Choroid plexus epithelial cell (primary cell): ENCODE measurements at places on chromosomes 11 and 22.

- DNase-seq, result no peak
Observed at GRCh38 chr11:125489166-125489565, 6.9 kb downstream of the FEZ1 start.

- DNase-seq, result peak; percentile 13
Observed at GRCh38 chr11:73206801-73207200, 11.3 kb upstream of the P2RY2 start.

GRCh38 chr11:121443688-121444275 is 8.3 kb upstream of the SORL1 start:
- DNase-seq, result no peak

DNA sequence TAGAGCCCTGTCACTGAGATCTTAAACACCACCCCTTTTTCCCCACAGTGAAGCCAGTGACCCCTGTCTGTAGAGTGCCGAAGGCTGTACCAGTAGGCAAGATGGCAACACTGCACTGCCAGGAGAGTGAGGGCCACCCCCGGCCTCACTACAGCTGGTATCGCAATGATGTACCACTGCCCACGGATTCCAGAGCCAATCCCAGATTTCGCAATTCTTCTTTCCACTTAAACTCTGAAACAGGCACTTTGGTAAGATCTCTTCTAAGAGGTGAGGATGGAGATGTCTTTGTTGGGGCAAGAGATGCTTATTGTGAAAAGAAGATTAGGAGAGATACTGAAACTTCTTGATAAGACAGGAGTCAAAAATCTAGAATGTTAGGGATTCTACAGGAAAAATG is 75.9 kb downstream of the JAM3 start:
- no peak for DNase-seq

DNA sequence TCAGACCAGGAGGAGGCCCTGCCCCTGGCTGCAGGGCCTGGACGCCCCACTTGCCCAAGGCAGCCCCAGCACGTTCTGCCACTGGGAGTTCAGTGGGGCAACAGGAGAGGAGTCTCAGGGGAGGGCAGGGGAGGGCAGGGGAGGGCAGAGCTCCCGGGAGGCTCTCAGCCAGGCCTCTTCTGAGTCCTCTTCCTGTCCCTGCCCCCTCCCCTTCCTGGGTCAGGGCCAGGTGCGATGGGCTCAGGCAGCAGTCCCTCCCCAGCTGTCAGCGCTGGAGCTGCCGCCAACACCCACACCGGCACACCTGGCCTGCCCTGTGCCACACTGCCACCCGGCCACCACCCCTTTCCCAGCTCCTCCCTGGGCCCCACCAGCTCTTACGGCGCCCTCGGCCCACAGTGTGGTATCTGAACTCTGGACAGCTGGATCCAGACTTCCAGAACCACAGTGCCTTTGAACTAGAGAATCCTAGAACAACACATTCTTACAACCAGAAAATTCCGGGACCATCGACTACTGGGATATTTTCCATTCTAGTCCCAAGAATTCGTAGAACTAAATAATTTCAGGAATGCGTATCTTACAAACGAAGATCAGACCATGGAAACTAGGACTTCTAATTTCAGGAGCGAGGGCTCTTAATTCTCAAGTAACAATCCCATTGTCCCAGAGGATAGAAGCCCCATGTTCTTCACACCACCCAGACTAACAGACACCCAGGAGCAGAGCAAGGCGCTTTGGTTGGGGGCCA is 21.8 kb downstream of the RPL3 start:
- DNase-seq, result no peak

GRCh38 chr11:46533396-46534100 is 60.3 kb downstream of the AMBRA1 start:
- no peak for DNase-seq

DNA sequence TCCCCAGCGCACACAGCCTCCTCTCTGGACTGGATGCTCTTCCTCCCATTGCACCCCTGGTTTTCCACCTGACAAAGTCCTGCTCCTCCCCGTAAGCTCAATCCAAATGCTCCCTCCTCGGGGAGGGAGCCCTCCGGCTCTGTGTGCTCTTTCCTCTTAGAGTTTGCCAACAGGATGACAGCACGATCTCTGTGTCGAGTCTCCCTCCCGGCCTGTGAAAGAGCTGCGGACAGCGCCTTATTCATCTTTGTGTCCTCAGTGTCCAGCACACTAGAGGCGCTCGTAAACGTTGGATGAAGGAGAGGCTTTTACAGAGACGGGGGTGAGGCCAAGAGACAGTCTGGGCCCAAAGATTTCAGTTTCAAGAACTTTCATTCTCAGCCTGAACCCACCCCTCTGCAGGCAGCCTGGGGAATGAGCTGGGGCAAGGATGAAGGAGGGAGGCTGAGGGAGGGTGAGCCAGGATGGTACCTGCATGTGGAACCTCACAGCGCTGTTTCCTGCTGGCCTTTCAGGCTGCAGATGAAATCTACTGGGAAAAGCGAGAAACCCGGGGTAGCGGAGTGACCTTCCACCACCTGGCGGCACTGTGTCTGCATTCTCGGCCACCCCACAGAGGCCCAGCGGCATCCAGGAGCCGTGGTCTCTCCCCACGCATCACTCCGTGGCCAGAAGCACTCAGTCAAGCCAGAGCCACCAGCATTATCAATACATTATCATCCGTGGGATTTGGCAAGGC is 8.5 kb upstream of the TMPRSS4 start:
- DNase-seq, result no peak

GRCh38 chr11:2168286-2169004 is 3.2 kb downstream of the TH start:
- DNase-seq, result no peak

DNA sequence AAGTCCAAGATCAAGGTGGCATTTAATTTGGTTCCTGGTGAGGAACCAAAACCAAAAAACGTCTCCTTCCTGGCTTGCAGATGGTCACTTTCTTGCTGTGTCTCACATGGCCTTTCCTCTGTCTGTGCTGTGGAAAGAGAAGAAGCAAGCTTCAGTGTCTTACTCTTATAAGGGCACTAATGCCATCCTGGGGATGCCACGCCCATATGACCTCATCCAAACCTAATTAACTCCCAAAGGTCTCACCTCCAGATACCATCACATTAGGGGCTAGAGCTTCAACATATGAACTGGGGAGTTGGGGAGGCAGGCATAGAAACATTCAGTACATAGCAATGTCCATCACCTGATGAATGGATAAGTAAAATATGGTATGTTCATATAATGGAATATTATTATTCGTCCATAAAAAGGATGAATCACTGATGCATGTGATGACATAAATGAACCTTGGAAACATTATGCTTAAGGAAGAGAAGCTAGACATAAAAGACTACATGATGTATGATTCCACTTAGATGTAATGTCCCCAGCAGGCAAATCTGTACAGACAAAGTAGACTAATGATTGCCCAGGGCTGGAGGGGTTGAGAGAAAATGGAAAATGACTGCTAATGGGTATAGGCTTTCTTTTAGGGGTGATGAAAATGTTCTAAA is 78.6 kb upstream of the B3GNT6 start:
- no peak for DNase-seq

DNA sequence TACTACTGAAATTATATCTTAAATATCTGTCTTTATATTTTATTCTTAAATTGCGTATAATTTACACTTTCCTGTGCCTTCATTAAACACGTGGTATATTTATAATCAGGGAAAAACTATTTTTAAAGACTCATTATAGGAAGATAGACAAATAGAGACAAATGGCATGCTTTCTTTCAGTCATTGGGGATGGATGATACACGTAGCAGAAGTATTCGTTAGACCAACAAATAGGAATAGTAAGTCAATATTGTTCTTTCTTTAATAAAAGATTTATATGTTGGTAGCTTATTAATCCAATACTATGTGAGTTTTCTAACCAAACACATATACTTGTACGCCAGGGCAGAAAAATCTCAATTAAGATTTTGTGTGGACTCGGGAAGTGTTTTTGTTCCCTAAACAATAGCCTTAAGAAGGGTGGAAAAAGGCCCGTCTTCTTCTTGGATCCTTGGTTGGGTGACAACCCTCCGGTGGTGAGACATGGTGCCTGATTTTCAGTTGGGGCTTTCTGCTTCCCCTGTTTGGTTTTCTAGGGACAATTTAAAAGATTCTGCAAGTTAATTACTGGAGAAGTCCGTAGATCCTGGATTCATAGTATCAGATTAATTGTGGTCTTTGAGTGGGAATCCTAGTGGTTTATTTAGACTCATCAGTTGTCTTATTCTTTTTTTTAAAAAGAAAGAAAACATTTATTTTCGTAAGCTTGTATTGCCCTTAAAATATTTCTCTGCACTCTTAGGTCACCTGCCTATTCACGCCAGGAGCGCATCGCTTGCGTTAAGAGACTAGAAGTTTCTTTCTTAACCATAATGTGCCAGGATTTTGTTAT is 83.5 kb upstream of the WNT7B start:
- DNase-seq, result no peak

DNA sequence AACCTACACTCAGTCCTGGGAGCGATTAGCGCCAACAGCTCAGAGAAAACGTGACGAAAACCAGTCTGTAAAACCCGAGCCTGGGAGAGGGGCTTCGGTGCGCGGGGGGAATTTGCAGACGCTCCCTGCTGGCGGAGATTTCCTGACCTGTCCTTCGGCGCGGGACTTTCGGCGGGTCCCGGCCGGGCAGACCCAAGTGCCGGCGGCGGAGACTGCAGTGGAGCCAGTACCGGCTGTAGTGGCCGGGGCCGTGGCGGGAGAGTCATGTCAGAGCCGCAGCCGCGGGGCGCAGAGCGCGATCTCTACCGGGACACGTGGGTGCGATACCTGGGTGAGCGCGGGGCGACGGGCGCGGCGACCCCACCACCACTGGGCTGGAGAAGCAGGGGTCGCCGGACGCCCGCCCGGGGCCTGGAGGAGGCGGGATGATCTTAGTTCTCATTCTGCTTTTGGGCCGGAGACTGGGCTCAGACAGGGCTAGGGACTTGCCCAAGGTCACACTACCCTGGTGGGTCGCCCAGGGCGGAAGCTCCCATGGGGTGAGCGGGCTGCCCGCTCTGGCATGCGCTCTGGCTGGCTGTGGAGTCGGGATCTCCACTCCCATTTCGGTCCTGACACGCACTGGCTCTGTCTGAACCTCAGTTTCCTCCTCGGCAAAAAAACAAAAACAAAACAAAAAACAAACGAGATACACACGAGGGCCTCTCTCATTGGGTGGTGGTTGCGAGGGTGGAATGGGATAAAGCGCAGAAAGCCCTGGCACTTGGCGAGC is at the start of gene MTFP1:
Gene MTFP1, plus strand, starts transcription at position 153 of the 772 bp plus-strand sequence. Its CDS starts 112 bp downstream, at position 265.
- DNase-seq, result peak; percentile 72

DNA sequence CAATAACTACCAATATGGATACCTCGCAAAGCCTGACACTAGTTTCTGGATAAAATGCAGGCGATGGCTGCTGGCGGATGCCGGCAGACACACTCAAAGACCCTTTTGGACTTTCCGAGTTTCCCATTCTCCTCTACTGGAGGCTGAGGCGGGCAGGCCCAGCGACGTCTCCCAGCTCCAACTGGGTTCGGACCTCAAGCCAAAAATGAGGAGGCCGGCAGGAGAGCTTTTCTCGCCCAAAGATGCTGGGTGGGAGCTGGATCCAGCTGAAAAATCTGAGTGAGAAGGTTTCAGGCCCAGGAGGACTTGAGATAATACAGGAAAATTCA is 428 bp upstream of the FEZ1 start:
- DNase-seq, result no peak

- peak; percentile 79 for DNase-seq
Observed at GRCh38 chr11:118834427-118835028, 43.6 kb upstream of the DDX6 start.

- DNase-seq, result peak; percentile 91
Observed at GRCh38 chr11:36033082-36033751, 89.4 kb downstream of the LDLRAD3 start.

GRCh38 chr11:132876239-132876638 is 656.1 kb downstream of the OPCML start:
- DNase-seq, result no peak

DNA sequence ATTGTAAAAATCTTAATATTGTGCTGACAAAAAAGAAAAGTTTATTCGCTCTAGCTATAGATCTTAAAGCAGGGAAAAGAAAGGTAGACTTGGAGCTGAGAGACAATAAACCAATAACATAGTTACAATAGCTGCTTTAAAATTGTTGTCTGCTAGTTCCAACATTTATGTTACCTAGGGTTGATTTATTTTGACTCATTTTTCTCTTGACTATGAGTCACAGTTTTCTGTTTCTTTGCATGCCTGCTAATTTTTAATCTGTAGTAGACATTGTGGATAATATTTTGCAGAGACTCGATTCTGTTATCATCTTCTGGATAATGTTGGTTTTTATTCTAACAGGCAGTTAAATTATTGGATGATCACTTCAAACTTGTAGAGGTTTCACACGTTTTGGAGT is 83.1 kb upstream of the TRPC6 start:
- DNase-seq, result no peak

- no peak for DNase-seq
Observed at GRCh38 chr11:129705341-129705740, 110.3 kb upstream of the TMEM45B start.

GRCh38 chr11:70251659-70252321 is 18.7 kb upstream of the PPFIA1 start:
- DNase-seq, result no peak

- DNase-seq, result peak; percentile 97
Observed at GRCh38 chr11:10454878-10455631, at the start of gene AMPD3. AMPD3 (plus strand) TSS chr11:10455264; CDS start chr11:10461520, 6,256 bp downstream.

DNA sequence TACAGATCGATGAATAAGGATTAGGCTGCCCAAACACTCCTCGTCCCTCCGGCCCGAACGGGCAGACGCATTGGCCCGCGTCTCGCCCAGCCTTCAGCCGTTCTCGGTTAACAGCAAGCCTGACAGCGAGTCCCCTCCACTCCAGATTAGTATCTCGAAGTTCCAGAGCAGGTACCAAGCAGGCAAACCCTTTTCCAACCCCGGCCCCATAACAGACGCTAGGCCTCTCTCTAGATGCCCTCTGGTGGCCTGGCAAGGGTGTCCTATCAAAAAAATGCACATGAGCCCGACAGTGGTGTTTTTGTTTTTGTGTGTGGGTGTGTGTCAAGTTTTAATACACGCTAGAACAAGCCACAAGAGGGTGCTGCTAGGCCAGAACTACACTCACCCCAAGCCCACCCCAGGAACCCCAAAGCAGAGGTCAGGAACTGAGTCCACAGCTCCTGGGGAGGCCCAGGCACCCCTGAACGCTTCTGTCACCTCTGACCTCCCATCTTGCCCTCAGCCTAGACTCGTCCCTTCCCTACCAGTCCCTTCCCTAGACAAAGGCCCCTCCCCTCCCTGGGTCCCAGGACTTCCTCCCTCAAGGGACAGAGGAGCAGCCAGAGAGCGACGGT is 658 bp upstream of the ARFGAP2 start:
- DNase-seq, result peak; percentile 80

DNA sequence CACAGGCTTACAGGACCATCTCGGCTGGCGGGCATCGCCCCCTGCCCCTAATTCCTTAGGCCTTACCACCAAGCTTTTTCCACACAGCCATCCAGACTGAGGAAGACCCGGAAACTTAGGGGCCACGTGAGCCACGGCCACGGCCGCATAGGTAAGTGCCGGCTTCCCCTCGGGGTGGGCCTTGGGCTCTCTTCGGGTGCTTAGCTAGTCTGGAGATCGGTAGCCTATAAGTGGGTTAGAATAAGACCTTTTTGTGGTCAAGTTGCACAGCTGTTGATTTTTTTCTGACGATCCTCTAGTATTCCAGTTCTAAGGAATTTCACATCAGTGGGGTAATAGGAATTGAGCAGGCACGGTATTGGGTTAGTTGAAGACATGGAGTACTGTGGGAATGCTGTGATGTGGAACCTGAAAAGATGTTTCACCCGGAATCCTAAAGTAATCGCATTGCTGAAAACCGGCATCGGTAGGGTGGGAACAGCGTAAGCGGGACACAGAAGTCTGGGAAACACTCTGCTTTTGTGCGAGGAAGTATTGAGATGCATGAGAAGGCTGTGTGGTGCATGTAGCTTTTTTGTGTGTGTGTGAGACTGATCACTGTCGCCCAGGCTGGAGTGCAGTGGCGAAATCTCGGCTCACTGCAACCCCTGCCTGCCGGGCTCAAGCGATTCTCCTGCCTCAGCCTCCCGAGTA is 669 bp downstream of the RPL27A start:
- peak; percentile 36 for DNase-seq
